ENCODE measurements at places on chromosomes 3 and 15.

DNA sequence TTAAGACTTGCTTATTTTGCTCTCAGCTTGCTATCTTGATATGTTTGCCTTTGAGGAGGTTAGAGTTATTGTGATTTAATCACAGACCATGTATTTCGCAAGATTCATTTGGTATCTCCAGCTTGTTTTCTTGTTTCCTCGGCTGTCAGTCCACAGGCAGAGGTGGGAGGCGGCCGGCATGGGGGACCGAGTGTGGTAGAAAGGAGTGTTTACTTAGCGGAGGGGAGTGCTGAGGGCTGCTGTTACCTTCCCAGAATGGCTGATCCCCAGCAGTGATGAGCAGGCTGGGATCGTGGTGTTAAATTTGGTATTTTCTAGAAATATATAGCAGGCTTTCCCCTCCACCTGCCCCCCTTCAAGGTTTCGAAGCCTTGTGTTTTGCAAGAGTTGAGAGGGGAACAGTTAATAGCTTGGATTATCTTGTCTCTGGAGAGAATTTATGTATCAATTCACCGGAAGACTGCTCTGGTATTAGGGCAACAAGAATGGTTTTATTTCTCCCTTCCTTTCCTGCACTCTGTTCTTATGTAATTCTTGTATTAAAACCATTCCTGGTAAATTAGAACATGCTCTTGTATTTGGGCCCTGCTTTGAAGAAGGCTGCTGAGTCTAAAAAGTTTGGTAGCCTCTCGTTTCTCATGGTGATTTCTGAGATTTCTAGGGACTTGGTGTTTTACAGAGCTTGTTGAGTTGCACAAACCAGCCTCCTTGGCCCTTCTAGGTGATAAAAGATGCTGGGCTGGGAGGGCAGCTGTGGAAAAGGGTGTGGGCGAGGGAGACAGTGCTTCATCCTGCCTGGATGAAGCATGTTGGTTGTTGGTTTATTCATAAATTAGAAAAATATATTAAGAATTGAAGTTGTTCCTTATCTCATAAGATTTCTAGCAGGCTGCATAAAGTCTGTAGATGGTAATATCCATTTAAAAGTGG is 151.4 kb downstream of the IGF1R start:
- DNase-seq = no peak

DNA sequence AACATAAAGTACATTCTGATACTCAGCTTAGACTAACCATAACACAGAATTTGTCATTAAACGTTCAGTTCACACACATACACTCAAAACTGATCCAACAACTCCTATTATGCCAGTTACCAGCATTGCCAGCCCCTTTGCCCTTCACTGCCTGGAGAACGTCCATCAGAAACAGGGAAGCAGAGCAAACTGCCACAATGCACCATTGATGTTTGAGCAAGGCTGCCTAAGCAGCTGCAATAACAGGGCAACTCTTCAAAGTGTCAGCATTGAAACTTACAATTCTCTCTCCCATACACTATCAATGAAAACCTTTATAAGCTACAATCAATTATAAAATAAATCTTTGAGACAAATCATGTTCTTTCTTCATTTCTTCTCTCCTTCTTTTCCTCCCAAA is 85.1 kb downstream of the ZBTB20 start:
- DNase-seq = no peak

GRCh38 chr15:66797921-66798320 is 95.9 kb downstream of the SMAD6 start:
- DNase-seq = no peak

DNA sequence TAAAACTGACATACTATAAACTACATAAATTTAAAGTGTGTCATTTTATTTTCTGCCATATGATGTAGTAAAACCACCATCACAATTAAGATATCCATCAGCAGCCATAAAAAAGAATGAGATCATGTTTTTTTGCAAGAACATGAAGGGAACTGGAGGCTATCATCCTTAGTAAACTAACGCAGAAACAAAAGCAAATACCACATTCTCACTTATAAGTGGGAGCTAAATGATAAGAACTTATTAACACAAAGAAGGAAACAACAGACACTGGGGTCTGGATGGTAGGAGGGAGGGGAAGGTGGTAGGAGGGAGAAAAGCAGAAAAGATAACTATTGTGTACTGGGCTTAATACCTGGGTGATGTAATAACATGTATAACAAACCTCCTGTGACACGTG is 24.6 kb downstream of the CCDC14 start:
- DNase-seq = peak; percentile 34

- DNase-seq = no peak
These were observed 54.6 kb downstream of the UMPS start for GRCh38 chr3:124784686-124785382.

DNA sequence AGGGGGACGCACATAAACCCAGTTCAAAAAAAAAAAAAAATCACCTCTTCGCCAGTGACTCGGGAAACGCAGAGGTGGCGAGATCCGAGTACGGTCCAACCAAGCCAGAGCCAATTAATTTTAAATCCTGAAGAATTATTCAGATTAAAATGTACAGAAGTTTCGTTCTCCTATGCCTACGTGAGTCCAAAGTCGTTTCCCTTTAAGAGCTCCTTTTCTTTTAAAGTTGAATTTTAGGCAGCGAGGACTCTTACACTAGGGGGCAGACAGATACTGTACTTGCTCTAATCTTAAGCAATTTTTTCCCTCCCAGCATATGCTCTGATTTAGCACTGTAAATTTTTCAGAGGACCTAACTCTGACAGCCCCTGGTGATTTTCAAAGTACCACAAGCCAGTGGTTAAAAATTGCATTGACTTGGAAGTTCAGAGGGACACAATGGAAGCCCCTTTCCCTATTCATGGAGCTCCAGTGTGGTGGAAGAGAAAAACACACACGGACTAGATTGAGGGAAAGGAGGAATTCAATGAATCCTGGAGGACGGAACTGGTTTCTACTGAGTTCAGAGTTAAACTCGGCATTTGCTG is 3.3 kb upstream of the NR2F2 start:
- peak; percentile 88 for DNase-seq

DNA sequence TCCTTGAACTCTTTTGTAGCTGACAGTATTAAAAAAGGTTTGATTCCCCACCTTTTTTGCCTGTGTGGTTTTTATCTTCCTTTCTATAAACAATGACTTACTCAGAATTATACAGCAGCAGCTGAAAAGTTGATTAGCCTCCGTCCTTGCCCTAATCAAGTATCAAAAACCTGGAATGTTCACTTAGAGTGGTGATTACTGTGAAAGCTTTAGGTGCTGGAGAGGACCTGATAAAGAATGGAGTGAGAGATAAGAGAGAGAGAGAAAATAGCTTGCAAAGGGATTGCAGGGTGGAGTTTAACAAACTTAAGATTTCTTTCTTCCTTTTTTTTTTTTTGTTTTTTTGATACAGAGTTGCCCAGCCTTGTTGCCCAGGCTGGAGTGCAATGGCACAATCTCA is 6.7 kb downstream of the CGNL1 start:
- DNase-seq = no peak

- no peak for DNase-seq
These were observed 46.9 kb downstream of the PLD1 start for GRCh38 chr3:171763392-171763791.

- no peak for DNase-seq
These were observed 54.8 kb downstream of the ARHGEF26 start for GRCh38 chr3:154176036-154176435.
